ENCODE measurements at places on chromosomes 6 and 20.

DNA sequence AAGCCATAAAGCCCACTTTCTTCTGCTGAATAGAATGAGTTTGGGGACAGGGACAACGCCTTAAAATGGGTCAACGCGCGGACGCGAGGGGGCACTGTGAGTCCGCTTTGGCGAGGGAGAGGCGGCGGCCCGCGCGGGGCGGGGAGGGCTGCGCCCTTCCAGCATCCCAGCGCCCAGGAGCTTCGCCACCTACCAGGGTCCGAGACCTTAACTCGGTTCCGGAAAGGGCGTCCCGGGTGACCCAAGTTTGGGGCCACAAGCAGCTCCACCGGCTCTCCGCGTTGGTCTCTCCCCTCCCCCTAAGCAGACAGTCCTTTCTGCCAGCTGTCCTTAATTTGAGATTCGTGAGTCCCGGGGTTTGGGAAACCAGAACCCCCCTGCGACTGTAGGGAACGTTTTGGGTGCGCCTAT lies 1.8 kb upstream of the SAMD5 start:
- no peak for DNase-seq

- DNase-seq: no peak
Measured at GRCh38 chr6:111377558-111378120, 105.4 kb downstream of the REV3L start.

GRCh38 chr20:43525021-43525420 lies 17.5 kb downstream of the L3MBTL1 start:
- DNase-seq: no peak

- no peak for DNase-seq
Measured at GRCh38 chr20:32450484-32451061, 92.4 kb downstream of the ASXL1 start.

GRCh38 chr6:97292671-97293070 lies 9.7 kb upstream of the MMS22L start:
- DNase-seq: no peak

GRCh38 chr20:21498195-21498594 lies 15.7 kb downstream of the NKX2-2 start:
- DNase-seq: no peak

DNA sequence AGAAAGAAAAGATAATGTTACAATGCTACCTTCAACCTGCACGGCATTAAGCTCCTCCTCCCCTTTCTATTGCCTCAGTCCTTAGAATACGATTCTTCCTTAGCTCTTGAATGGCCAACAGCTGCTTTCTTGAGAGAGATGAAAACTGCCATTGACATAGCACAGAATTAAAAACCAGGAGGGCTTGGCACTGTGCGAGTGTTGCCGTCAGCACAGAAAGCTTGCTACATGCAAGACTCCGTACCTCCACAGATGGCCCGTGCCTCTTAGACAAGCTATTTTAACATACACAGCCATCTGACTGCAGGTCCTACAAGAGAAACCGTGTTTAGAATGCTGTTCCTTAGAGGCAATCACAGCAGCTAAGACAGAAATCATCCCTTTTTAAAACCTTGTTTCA lies 51.7 kb downstream of the ALDH5A1 start:
- no peak for DNase-seq

GRCh38 chr6:26575494-26575939 lies 21.2 kb upstream of the ABT1 start:
- no peak for DNase-seq

GRCh38 chr20:35462351-35462750 lies 7.0 kb downstream of the CEP250 start:
- no peak for DNase-seq

GRCh38 chr6:166592821-166593220 lies 6.3 kb upstream of the RAMACL start:
- DNase-seq: no peak

DNA sequence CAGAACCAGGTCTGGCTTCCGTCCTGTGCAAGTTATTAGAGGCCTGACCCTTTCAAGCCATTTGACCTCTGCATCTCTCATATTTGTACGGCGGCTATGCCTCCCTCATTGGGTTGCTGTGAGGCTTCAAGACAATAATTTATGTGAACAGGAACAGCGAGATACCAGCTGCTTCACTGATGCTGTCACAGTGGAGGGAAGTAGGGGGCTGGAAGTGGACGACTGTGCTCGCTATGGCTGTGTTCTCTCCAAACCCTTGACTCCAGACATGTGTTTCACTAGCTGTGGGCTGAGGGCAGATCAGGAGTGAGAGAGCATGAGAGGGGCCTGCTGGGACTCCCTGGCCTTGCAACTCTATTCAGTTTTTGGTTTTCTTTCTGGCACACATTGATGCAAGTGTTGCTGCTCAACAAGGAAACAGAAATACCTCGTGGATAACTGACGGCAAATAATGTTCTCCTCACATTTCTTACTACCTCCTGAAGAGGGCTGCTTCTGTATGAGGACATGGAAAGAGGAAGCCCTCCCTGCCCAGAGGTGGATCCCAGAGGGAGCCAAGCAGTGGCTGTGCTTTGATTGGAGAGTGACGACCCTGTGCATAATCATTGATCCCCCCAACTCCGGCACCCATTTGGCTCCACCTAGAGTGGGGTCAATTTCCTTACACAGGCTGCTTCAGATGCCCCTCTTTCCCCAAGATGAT lies 34.7 kb upstream of the SCP2D1 start:
- no peak for DNase-seq

DNA sequence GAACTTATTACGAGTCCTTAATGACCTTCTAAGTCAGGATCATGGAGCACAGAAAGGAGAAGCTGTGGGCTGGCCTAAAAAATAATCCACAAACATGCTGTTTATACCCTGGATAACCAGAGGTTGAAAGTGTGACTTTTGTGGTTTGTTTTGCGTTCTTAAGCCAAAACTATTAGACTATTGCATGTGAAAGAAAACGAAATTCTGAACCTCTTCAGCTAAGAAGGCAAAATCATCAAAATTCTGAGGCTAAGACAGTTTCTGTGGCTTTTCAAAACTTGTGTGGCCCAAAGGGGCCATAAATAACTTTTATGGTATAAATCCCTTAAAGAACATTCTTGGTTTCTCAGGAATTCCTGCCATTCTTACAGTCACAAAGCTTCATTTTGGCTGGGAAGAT lies 251.0 kb downstream of the UST start:
- no peak for DNase-seq

GRCh38 chr6:47241742-47242482 lies 67.8 kb downstream of the TNFRSF21 start:
- no peak for DNase-seq

GRCh38 chr20:21027569-21027968 lies 78.6 kb downstream of the LINC00237 start:
- DNase-seq: no peak

DNA sequence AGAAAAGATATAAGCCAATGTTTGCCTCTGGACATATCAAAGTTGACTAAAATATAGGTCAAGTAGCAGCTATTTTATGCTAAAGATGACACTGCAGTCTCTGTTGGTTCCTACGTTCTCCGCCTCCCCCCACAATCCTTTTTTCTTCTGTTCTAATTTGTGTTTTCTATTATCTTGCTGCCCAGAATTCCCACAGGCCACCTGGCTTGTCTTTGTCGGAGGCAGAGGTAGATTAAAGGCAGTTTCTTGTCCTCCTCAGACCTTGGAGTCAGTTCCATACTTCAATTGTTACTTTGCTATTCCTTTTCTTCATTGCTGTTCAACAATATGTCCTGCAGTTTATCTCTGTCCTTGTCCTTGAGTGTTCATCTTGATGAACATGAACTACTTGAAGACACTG lies 3.6 kb upstream of the ELOVL5 start:
- DNase-seq: no peak

All from stimulated activated CD8-positive, alpha-beta memory T cell treated with anti-CD3 and anti-CD28 coated beads, Interleukin-7, amount 100 ng/mL, for 1 hour (primary cell).